ENCODE measurements at places on chromosomes 13 and 19.

DNA sequence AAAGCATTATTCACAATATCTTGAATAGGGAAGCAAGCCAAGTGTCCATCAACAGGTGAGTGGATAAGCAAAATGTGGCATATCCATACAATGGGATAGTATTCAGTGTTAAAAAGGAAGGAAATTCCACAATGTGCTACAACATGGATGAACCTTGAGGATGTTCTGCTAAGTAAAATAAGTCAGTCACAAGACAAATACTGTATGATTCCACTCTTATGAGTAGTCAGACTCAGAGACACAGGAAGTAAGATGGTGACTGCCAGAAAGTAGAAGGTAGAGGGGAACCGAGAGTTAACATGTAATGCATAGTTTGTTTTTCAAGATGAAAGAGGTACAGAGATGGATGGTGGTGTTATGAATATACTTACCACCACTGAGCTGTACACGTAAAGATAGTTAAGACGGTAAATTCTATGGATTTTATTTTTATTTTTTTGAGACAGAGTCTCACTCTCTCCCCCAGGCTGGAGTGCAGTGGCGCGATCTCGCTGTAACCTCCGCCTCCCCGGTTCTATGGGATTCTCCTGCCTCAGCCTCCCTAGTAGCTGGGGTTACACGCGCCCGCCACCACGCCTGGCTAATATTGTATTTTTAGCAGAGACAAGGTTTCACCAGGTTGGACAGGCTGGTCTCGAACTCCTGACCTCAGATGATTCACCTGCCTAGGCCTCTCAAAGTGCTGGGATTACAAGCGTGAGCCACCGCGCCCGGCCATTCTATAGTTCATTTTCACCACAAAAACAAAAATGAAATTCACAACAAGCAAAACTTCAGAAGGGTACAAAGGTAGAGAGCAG lies 1.0 kb upstream of the CHAMP1 start:
- DNase-seq = no peak

DNA sequence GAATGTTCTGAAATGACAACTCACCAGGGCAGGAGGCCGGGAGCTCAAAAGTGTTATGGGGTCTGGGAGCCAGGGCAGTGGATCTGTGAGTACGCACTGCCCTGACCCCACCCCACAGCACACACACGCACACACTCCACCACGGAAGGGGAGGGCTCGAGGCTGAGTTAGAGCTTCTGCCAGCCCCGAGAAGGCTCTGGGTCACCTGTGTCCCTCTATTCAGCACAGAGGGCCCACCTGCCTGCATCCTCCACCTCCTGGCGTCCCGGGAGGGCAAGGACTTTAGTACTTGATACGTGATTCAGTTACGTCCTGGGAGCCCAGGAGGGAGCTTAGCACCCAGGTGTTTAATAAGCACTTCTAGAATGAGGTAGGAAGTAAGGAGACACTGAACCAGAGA lies 190.0 kb upstream of the GPR12 start:
- no peak for DNase-seq

- DNase-seq = peak; percentile 3
These were observed 44.9 kb downstream of the ZNF611 start for GRCh38 chr19:52689843-52690368.

GRCh38 chr19:16599655-16600346 lies 27.6 kb upstream of the SLC35E1 start:
- DNase-seq = no peak

GRCh38 chr19:41456342-41456918 lies 13.5 kb downstream of the ERICH4 start:
- no peak for DNase-seq

DNA sequence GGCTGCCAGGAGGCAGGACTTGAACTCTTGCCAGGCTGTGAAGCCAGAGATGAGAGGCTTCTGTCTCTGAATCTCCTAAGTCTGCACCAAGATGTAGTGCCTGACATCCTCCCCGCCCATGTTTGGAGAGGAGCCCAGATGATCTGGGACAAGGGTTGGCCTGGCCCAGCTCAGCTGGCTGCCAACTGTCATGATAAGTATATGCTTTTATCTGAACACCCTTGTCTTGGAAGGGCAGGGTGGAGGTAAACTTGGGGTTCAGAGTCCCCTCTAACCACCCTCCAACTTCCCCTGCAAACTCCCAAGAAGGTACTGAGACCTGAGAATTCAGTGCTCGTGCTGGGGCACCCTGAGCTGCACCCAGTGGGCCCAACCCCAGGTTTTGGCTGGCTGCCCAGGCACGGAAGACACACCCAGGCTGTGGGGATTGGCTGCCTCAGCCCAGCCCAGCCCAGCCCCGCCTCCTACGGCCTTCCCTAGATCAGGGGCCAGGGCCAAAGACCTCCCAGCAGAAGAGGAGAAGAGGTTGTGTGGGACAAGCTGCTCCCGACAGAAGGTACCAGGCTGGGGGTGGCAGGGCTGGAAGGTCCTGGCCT lies at the start of gene CYP4F12:
Gene CYP4F12, plus strand, starts transcription at position 508 of the 596 bp plus-strand sequence. CDS start 443 bp downstream, outside the sequence.
- DNase-seq = peak; percentile 86

- DNase-seq = no peak
These were observed 487.2 kb upstream of the GPC6 start for GRCh38 chr13:92739306-92739818.

DNA sequence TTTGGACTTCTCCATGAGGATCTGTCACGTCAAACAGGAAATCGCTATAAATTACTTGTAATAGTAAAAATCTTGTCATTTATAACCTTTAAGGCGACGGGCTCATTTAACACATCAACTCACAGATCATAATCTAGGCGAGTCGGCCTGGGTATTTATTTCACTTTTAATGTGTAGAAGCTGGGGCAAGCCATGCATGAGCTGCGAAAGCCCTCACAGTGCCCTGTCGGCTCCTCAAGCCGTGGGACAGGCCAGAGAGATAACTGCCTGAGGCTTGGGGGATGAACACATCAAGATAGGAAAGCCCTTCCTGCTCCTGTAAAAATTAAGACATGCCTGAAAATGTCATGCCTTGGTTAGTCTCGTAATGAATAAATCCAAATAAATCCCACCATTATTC lies 30.8 kb downstream of the SOX1 start:
- DNase-seq = no peak

DNA sequence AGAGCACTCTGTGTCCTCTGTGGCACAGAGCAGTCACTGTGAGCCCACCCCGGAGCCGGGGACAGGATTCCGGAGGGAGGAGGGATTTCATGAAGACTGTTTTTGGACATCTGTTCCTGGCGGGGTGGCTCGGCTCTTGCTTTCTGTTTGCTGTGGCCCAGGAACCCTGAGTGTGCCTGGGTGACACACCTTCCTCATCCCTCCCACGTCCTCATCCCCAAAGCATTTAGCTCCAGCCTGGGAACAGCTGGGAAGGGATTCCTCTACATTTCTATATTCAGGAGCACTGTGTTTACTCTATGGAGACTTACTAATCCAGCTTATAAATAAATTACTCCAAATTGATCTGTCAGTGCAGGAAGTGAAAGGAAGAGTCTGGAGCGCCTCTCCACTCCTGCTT lies 97.8 kb upstream of the UBL3 start:
- DNase-seq = no peak

- DNase-seq = peak; percentile 92
These were observed at the start of the genes BRME1 and CC2D1A for GRCh38 chr19:13905634-13906520. TSS of gene BRME1 (minus strand) at chr19:13906117. CDS start at chr19:13904892, 1,225 bp downstream. TSS of gene CC2D1A (plus strand) at chr19:13906201. CDS start at chr19:13906442, 241 bp downstream.

GRCh38 chr13:26225896-26226617 lies 3.9 kb upstream of the RNF6 start:
- no peak for DNase-seq

- DNase-seq = no peak
These were observed 654 bp downstream of the ZIC5 start for GRCh38 chr13:99970651-99971575.
